ENCODE measurements at places on chromosomes 3 and 15.

DNA sequence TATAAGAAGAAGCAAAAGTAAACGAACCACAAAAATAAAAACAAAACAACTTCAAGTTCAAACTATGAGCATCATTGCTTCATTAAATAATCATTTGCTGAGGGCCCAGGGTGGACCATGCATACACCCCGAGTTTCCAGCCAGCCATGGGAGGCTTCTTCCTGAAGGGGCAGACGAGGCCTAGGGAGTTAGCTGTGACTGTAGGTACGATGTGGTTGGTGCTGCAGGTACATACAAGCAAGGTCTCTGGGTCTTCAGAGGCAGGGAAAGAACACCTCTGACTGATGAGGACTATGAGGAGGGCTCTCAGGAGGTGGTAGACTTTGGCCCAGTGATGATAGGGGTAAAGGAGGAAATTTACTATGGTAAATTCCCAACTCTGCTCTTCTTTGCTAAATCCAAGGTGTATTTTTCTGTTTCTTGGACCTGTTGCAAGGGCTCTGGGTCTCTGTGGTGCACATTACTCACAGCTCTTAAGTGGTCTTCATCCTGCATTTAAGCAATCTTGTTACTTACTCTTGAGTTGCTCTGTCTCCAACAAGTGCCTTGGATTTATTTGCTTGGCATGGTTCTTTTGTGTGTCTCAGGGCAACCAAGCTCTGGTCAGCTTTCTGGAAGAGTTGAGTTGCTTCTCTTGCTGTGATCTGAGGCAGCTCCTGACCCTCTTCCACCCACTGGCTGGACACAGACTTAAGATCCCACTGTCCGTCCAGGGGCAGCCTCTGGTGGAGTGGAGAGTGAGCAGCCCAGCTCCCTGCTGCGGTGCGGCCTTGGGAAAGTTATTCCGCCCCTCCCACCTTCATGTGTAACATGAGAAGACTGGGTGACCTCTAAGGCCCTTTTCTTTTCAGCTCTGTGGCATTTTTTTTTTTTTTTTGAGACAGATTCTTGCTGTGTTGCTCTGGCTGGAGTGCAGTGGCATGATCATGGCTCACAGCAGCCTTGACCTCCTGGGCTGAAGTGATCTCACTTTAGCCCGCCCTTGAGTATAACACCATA is 56.1 kb upstream of the KIF23 start:
- no peak for DNase-seq

DNA sequence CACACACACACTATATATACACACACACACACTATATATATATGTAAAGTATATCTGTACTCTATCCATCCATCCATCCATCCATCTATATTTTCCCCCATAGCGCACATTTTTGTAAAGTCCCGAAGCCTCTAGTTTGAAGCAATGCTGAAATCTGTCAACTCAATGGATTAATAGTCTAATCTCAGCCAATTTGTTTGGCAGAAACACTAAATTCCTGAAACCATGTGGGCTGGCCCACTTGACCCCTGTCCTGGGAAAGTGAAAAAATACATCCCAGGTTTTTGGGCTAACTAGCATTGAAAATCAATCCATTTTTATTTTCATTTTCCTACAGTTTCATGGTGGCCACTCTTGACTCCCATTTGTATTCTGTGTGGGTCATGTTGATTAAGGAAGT is 166.7 kb downstream of the SLCO3A1 start:
- no peak for DNase-seq

DNA sequence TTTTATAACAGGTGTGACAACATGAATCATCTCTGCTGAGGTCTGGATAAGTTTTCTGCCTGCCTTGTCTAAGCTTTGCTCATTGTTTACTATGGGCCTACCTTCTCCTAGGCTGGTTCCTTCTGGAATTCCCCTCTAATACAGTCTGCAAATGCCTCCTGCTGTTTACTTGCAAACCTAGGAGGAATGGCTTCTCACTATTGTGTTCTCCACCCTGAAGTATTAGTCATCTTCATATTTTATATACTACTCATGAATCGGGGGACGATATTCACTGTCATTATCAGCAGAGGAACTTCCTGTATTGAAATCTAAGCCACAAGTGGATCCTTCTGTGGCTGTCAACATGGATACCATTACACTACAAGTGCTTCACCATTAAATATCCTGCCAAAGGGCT is 154.8 kb downstream of the PLCL2 start:
- DNase-seq: no peak

DNA sequence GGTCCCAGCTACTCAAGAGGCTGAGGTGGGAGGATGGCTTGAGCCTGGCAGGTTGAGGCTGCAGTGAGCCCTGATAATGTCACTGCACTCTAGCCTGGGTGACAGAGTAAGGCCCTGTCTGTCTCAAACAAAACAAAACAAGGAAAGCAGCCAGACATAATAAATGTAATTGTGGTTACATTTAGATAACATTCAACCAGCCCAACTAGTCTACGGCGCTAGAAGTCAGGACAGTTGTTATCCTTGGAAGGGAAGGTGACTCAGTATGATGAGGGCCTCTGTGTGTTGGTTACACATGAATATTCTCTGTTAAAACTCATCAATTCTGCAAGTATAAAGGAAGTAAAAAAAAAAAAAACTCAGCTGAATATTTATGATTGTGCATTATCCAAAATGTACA is 27.0 kb upstream of the CSPG5 start:
- DNase-seq: no peak

GRCh38 chr3:127011270-127011992 is 28.5 kb downstream of the PLXNA1 start:
- no peak for DNase-seq

DNA sequence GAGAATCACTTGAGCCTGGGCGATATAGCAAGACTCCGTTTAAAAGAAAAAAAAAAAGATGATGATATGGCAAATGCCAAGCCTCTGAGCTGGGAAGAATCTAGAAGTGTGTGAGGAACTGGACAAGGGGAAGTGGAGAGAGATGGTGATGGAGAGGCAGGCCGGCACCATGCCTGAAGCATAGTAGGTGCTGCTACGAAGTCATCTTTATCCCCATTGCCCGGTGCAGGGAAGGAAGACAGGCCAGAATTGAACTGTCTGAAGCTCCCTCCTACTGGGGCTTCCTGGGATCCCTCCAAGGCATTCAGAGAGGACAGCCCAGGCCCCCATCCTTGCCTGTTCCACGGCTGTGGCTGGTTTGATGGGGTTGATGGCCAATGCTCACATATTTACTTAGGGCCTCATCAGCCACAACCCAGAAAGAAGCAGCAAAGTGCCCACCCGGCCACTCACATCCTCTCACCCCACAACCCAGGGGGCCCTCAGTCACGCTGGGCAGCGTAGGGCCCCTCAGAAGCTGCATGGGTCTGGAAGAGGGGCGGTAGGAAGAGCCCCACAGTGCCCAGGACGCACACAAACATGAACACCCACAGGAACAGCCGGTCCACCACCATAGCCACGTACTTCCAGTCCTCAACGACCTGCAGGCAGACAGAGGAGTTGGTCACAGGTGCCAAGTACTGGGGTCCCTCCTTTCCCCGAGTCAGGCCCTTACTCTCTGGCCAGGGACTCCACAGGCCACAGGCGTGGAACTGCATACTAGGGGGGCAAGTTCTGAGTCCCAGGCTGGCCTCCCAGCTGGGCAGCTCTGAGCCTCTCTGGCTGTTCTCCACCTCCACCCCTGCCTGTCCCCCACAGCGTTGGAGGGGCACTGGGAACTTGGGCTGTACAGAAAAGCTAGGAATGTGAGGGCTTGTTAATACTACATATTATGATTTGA is 4.1 kb upstream of the CHRNA3 start:
- DNase-seq: no peak

- DNase-seq: no peak
Measured at GRCh38 chr15:76737573-76737972, 167.6 kb downstream of the SCAPER start.

GRCh38 chr3:161349529-161350312 is 21.6 kb downstream of the SPTSSB start:
- no peak for DNase-seq

- peak; percentile 56 for DNase-seq
Measured at GRCh38 chr3:149657926-149658743, at the start of gene WWTR1. Gene WWTR1, minus strand, starts transcription at chr3:149658025. Its CDS starts 719 bp downstream, at chr3:149657306.

- DNase-seq: no peak
Measured at GRCh38 chr3:9955067-9955502, 2.9 kb upstream of the PRRT3 start.

GRCh38 chr15:100759698-100760356 is 119.8 kb upstream of the ALDH1A3 start:
- no peak for DNase-seq

DNA sequence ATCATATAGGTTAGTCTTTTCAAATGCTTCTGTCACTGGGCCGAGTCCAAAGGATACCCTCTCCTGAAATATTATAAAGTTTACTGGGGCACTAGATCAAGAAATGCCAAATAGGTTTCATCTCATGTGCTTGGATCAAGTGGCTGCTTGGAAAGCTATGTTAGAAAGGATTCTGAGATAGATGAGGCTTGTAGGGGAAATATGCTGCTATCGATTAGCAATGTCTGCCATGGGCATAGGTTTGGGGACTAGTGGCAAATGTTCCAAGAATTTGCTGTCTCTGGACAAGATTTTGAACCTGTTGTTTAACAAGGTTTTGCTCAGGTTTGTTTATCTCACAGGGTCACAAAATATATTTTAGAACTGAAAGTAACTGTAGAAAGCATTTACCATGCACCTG is 23.0 kb upstream of the UBE2Q2 start:
- DNase-seq: no peak

DNA sequence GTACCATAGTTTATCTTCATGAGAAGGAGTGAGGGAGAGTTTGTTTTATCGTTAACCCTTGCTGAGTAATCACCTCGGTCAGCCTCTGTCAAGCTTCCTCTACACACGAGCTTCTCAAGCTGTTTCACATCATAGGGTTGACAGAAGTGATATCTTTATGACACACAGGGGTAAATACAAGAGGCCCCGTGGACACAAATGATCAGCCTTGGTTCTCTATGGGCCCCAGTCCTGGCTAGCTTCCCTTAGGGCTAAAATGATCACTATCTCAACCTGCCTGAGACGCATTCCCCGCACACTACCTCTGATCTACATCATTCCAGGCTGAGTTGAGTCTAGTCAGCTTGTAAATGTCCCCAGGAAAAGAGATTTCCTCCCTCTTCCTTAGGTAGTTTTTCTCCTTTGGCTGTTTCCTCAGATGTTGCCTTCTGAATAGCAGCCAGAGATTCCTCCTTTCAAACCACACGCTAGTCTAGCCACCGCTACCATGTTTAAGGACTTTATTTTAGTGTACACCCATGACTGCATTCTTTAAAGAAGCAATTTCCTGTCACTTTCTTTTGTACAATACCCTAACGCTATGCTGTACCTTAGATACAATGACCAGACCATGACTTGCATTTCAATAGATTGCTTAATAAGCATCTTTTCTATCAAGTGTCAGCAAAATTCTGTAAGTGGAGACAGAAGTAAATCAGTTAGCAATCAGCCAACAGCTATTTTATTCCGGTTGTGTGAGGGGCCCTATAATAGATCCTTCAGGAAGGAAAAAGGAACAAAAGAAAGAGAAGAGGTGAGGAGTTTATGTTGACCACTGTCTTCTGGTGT is 35.1 kb upstream of the PPARG start:
- DNase-seq: no peak

Measured in NCI-H774 (cell line).